Cortex of kidney (tissue), 1 donor: ENCODE measurements at places on chromosomes 6 and 20.

- DNase-seq = no peak
These were observed 26.8 kb upstream of the SLC22A7 start for GRCh38 chr6:43271103-43271815.

DNA sequence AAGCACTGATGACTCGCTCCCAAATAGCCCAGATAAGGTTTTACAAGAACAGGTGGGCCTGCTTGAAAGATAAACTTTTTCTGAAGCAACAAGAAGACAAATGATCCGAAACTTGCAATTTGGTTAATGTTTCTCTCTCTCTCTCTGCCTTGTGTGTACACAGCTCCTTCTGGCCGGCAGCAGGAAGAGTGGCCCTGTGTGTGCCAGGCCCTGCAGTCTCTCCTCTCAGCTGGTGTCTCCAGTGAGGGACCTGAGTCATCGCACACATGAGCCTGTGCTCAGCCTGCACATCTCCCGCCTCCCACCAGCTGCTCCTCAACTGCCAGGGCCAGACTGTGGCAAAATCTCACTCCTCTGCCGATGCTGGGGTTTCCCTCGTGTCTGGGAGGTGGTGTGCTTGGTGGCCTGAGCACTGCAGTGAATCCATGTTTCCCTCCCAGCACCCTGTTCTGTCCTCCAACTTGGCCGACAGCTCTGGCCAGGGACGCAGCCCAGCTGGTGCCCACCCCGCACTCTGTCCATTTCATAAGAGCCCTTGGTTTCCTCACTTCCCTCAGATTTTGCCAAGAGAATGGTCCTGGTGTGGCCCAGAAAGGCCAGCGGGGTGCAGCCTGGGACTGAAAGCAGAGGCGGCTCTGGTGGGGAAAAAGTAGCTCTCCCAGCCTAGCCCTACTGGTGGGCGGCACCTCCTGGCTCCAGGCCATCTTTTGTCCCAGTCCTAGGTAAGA lies 49.4 kb downstream of the ERMARD start:
- no peak for DNase-seq

DNA sequence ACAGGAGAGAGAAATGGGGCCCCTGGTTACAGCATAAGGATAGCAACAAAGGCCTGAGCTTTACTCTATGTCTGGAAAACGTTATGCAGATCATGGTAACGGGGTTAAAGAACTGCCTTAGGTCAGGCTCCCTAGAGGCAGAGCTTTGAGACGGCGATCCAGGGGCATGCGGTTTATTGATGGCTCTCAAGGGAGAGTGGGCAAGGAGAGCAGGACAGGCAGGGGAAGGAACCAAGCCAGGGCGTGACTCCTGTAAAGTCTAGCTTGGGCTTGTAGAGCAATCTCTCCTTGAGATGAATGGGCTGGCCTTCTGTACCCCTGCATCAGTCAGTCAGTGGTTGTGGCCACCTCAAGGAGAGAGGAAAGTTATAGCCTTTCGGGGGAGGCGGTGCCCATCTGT lies 12.5 kb upstream of the FERMT1 start:
- no peak for DNase-seq

GRCh38 chr6:149813351-149813750 lies 50.8 kb downstream of the LRP11 start:
- no peak for DNase-seq

- no peak for DNase-seq
These were observed 19.5 kb upstream of the NPEPL1 start for GRCh38 chr20:58673119-58673518.

DNA sequence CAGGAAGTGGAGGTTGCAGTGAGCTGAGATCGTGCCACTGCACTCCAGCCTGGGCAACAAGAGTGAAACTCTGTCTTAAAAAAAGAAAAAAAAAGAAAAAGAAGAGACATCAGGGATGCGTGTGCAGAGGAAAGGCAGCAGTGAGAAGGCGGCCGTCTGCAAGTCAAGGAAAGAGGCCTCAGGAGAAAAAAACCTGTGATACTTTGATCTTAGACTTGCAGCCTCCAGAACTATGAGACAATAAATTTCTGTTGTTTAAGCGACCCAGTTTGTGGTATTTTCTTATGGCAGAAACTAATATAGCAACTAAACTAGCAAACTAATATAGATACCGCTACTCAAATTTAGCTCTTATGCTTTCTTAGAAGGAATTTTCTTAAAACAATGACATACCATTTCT lies 36.1 kb downstream of the FGD2 start:
- DNase-seq = no peak

DNA sequence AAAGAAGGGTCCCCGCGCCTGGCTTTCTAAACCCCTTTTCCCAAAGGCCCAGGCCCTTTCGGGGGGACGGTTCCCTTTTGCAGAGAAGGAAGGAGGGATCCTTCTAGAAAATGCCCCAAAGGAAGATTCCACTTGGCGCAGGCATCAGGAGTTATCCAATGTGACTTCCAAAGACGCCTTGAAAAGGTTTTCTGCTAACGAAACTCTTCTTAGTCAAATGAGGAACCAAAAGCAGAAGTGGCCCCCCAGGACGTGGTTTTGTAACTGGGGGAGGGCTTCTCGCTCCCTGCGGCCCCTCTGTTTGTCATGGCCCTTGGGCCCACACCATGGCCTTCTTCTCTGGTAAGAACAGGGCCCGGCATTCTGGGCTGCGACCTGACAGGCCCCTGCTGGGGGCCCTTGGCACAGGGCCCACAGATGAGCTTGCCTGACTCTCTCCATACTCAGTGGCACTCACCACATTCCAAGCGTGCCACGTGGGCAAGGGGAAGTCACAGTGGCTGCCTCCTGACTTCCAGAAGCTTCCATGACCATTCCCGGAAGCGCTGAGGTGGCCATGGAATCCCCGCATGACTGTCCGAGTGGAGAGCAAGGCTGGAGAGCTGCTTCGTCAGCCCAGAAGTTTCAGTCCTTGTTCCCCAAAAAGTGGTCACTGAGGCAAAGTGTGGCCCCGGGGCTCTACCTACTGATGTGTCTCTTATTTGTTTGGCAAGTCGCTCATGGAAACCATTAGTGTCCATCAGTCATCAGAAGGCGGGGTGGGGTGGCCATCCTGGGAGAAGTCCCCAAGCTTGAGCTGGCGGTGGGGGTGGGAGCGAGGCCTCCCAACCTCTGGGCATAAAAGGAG lies 834 bp upstream of the CTSZ start:
- DNase-seq = no peak

DNA sequence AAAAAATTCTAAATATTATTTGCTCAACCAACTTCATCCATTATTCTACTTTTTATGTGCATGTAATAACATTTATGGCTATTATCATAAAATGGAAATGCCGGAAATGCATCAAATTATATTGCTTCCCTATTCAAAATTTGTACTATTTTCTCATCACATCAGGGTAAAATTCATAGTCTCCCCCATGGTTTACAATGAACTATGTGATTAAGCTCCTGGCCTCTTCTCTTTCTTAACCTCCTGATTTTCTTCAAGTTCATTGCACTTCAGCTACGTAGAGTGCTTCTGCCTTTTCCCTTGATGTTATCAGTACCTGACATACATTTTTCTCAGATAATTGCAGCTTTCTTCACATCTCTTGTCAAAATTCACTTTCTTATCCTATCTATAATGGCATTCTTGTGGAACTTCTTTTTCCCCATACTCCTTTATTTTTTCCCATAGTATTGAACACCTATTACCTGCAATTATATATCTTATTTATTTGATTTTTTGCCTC lies 699.1 kb upstream of the ADGRB3 start:
- no peak for DNase-seq

DNA sequence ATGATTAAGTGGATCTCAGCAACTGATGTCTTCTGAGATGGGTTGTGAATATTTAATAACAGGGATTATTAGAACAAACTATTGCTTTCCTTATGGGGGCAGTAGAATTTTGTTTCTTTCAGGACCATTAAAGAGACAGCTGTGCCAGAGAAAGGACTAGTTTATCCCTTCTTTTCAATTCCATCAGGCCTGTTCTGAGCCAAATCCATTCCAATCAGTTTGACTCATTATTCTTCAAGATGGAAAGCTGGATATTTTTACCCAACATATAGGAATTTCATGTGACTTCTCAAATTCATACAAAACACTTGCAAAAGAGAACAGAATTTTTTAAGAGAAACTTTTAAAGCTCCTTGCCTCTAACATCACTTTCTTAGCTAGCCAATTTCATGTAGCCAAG lies 722.0 kb upstream of the FLRT3 start:
- no peak for DNase-seq

GRCh38 chr6:19153270-19153980 lies 683.7 kb upstream of the ID4 start:
- DNase-seq = no peak

DNA sequence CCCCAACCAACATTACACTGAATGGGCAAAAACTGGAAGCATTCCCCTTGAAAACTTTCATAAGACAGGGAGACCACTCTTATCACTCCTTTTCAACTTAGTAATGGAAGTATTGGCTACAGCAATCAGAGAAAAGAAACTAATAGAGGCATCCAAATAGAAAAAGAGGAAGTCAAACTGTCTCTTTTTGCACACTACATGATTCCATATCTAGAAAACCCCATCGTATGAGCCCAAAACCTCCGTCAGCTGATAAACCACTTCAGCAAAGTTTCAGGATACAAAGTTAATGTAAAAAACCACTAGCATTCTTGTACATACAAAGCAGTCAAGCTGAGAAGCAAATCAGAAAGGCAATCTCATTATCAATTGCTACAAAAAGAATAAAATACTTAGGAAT lies 580.4 kb upstream of the PTCHD4 start:
- no peak for DNase-seq

DNA sequence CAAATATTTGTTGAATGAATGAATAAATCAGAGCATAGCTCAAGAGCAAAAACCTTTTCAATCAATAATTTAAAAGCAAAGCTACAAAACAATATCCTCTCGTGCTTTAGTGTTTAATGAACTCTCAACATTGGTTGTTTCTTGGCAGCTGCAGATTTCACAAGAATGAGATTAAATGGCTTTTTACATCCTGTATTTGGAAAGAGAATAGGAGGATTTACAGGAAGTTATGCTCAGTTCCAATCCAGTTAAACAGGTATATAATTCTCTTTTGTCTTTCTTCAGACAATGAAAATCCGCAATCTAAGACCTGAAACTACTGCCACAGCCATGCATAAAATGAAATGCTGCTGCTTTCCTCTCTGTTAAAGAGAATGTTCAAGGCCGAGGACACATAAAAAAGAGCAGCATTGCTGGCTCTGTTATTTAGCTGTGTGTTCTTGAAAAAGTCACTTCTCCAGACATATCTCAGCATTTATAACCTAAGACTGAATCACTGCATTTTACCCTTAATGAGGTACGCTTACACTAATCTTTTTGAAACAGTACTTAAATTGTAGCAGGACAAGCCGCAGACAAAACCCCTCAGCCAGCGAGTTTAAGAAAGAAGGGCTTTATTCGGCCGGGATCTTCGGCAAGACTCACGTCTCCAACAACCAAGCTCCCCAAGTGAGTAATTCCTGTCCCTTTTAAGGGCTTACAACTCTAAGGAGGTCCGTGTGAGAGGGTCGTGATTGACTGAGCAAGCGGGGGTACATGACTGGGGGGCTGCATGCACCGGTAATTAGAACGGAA lies 3.6 kb downstream of the C6orf52 start:
- DNase-seq = no peak

- no peak for DNase-seq
These were observed 28.9 kb upstream of the CCR6 start for GRCh38 chr6:167093922-167094432.

DNA sequence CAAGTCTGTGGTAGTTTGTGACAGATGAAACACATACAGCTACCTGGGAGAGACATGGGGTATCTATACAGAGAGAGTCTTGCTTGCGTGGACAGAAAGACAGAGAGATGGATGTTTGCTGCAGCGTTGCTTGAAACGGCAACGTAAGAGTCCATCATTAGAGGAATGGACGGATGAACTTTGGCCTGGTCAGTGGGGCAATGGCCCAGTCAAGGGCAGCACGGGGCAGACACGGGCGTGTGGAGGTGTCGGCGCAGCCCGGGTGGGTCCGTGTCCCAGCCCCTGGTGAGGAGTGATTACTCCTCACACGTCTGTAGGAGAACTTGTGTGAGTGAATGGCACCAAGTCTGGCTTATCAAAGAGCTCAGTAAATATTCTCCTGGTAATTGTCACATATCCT lies 21.9 kb downstream of the DACT2 start:
- no peak for DNase-seq

GRCh38 chr20:6768228-6769140 lies 998 bp downstream of the BMP2 start:
- no peak for DNase-seq

DNA sequence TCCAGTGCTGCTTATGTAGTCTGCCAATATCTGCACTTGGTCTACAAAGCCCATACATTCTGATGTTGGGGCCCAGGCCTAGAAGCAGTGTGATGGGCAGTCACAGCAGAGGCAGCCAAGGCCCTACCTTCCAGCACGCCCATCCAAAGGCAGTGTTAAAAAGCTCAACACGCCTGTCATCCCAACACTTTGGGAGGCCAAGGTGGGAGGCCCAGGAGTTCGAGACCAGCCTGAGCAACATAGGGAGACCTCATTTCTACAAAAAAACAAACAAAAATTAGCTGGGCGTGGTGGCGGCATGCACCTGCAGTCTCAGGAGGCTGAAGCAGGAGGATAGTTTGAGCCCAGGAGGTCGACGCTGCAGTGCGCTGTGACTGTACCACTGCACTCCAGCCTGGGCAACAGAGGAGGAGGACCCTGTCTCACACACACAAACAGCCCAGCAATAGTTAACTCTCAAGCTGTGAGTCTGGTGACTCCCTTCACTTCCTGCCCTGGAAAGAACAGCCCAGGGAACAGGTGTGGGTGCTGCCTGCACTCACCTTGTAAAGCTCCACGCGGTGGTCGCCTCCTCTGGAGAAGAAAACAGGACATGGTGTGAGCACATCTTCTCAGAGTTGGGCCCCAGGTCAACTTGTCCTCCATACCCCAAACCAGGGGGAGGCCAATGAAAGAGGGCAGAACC lies 68.8 kb downstream of the PYGB start:
- DNase-seq = no peak

GRCh38 chr6:12034349-12034748 lies 22.2 kb downstream of the HIVEP1 start:
- no peak for DNase-seq

GRCh38 chr6:147904416-147904815 lies 395.9 kb downstream of the SAMD5 start:
- no peak for DNase-seq

DNA sequence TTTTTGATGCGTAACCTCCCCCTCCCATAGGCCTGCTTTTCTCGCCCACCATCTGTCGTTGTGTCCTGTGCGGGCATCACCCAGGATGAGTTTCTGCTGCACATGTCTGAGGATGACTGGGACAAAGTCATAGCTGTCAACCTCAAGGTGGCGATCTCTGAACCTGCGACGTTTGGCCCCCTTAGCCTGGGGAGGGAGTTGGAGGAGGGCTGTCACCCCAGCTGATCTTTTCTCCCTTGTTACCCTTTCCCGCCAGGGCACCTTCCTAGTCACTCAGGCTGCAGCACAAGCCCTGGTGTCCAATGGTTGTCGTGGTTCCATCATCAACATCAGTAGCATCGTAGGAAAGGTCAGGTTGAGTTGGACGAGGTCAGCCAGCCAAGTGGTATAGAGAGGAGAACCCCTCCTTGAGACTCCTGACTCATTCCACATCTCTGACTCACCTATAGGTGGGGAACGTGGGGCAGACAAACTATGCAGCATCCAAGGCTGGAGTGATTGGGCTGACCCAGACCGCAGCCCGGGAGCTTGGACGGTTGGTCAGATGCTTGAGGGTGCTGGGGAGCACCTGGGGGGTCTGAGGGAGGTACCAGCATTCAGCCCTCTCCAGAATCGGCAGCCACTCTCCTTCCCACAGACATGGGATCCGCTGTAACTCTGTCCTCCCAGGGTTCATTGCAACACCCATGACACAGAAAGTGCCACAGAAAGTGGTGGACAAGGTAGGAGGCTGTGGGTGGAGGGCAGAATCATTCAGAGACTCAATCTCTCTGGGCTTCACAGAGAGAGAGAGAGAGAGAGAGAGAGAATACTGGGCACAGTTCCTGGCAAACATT lies 954 bp downstream of the HSD17B8 start:
- no peak for DNase-seq
